ENCODE measurements at places on chromosomes 13 and 19.

DNA sequence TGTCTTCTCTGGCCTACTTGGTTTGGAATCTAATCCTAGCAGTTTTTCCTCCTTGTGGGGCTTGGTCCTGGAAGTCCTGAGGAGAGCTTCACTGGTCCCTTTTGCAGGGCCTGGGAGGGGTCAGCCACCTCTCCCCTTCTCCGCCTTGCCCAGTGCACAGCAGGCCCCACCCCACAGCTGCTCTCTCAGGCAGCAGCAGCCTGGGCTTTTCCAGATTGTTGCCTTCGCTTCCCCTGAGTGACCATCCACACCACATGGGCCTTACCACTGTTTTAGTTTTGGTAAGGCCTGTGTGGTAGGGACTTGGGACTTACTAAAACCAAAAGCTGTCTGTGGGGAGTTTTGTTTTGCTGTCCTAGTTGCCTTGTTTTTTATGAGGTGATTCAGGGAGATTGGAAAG, 11.5 kb downstream of the MPHOSPH8 start:
- no peak for DNase-seq

- DNase-seq = no peak
These were observed 61.8 kb downstream of the RAB20 start for GRCh38 chr13:110499621-110500281.

- DNase-seq = no peak
These were observed 69.4 kb downstream of the TSC22D1 start for GRCh38 chr13:44506719-44507118.

DNA sequence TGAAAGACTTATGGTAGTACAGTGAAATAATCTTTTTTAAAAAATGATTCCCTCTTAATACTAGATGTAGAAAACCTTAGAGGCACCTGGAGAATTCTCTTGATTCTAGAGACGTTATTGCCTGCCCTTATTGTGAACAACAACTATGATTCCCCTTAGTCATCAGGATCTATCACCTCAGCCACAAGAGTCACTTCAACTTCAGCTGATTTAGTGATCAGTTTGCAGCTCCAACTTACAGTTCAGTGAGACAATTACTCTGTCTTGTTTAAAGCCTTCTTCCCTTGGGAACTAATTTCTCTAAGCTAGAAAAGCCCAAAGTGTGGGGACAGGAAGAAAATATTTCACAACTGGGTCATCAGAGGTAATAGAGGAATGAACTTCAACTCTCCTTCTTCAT, 254.3 kb upstream of the SLITRK1 start:
- no peak for DNase-seq

DNA sequence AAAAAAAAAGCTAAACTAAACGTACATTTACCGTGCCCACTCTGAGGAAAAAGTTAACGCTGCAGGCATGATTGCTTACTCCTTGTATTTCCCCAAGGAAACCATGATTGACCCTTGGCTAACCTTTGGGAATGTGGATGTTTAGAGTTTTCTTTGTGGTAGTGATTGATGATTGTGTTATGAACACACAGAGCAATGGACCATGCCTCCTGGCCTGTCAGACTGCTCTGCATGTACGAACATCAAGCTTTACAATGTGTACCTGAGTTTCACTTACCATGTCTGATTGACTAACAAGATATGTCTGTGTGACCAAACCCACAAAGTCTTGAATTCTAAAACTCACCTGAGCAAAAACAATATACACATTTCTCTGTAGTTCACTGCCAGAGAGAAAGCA, 35.1 kb downstream of the MYCBP2 start:
- DNase-seq = no peak

- DNase-seq = no peak
These were observed 213.2 kb upstream of the EDNRB start for GRCh38 chr13:78131811-78132210.

DNA sequence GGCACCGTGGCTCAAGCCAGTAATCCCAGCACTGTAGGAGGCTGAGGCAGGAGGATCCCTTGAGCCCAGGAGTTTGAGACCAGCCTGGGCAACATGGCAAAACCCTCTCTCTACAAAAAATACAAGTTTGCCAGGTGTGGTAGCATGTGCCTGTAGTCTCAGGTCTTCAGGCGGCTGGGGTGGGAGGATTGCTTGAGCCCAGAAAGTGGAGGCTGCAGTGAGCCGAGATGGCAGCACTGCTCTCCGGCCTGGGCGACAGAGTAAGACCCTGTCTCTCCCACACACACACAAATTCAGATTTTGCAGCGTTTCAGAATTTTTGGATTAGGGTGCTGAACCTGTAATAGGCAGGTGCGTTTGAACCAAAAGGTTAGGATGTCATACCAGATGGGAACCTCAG, 2.2 kb downstream of the RPS11 start:
- DNase-seq = no peak

GRCh38 chr19:35509861-35510625, 3.4 kb downstream of the DMKN start:
- DNase-seq = peak; percentile 57

- no peak for DNase-seq
These were observed 171.2 kb upstream of the UBL3 start for GRCh38 chr13:30021611-30022010.

GRCh38 chr19:38945562-38946228, 15.0 kb downstream of the MRPS12 start:
- DNase-seq = no peak

- DNase-seq = no peak
These were observed 52.0 kb downstream of the TINCR start for GRCh38 chr19:5515737-5516136.

DNA sequence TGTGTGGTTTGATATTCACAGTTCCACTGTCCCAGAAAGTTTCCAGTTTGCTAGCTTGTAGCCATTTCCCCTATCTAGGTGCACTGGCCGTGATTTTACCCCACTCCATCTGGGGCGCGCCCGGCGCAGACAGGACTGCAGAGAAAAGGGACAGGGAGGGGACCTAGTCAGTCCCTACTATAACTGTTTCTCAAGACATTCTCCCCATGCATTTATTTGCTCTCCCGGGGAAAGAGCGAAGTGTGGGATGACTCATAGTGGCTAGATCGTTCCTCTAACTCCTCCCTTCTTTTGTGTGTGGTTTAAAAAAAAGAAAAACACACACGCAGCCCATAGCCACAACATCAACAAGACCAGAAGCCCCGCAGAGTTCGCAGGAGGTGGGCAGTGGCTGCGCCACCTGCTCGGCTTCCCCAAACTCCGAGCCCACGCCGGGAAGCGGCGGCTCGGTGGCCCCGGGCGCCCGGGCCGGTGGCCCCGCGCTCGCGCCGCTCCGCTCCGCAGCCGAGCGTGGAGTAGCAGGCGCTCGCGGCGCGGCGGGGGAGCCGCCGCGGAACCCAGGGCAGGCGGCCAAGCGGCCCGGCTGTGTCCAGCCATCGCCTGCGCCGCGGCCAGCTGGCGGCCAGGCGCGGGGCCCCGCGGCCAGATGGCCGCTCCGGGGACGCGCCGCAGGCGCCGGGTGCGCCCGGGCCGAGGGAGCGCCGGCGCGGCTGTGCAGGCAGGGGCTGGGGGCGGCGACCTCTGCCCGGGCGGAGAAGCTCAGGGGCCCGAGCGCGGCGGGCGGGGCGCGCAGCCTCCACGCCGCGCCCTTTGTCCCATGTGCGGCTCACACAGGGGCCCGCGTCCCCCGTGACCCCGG, 653 bp downstream of the TMTC4 start:
- DNase-seq = peak; percentile 33

DNA sequence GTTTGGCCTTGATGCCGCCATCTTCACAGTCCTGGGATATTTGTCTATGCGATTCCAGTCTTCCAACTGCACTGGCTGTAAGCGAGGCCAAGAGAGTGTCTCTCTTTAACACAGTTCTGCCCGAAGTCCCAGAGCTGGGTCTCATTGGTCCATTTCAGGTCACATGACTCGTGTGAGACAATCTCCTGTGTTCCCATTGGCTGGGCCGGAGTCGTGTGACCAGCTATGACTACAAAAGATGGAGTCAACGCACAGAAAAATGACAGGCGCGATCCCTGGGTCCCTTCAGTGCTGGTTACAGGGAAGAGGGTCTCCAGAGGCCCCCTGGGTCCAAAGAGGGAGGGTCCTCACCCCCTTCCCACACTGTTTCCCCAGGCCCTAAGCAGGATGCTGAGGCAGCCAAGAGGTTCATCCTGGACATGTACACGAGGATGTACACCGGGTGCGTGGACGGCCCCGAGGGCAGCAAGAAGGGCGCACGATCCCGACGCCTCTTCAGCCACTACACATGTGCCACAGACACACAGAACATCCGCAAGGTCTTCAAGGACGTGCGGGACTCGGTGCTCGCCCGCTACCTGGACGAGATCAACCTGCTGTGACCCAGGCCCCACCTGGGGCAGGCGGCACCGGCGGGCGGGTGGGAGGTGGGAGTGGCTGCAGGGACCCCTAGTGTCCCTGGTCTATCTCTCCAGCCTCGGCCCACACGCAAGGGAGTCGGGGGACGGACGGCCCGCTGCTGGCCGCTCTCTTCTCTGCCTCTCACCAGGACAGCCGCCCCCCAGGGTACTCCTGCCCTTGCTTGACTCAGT, 15.9 kb upstream of the S1PR4 start:
- DNase-seq = no peak

GRCh38 chr13:73070451-73071098, 11.8 kb downstream of the KLF5 start:
- DNase-seq = no peak

DNA sequence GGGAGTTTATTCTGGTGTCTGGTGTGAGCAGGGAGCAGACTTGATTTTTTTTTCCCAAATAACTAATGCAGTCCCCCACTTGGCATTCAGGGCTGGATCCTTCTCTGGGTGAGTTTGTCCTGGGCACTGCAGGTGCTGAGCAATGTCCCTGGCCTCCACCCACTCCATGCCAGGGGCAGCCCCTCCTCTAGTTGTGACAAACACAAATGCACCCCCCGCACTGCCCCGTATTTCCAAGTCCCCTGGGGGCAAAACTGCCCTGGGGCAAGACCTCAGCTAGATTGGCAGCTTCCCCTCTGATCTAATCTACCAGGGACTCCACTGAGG, 6.4 kb downstream of the MOB3A start:
- no peak for DNase-seq

- no peak for DNase-seq
These were observed 9.8 kb downstream of the BICRA start for GRCh38 chr19:47618771-47619170.

DNA sequence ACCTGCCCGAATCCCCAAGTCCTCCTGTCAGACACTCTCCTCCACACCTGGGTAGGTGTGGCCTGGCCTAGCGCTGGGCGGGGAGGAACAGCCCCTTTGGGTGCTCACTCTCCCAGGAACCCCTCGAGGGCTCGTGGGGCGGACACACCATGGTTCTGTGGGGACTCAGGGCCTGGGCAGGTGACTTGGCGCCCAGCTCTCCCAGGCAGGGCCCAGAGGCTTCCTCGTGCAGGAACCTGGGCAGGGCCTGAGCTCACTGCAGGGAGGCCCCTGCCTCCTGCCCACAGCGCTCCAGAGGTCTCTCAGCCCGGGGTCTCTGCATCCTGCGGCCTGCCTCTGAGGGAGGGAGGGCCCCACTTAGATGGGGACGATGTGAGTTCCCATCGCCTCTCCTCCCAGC, 11.9 kb downstream of the LSM4 start:
- DNase-seq = no peak

DNA sequence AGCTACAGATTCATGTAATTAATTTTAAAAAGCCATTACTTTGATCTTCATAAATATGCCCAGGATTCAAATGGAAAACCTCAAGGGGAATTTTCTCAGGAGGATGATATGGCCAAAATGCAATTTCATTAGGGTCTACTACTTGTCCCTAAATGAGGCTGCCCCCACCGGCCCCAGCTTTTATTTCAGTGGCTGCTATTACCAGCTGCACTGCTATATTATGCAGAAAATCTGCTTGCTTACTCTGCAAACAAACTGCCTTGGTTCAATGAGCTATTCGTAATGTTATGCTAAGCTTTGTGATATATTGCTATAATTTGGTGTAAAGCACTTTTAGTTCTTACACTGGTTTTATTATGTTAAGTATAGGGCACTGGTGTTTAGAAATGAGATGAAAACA, 137.3 kb upstream of the TMTC4 start:
- DNase-seq = no peak

DNA sequence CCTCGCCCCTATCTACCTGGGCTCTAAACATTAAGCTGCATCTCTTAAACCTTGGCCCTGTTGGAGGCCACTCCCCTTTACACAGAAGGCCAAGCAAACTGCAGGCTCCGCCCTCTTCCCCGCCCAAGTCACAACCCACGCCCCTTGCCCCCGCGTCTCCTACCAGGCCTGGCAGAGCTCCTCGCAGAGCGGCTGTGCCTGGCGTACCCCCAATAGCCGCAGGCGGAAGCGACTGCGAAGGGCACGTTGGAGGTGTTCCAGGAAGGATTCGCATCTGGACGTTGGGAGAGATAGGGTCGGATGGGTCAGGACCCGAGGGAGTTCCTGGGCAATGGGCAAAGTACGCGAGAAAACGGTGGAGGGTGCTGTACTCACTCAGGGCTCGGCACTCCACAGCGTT, 5.9 kb downstream of the RTBDN start:
- DNase-seq = no peak

All from activated CD4-positive, CD25-positive, alpha-beta regulatory T cell (primary cell).